ENCODE measurements at places on chromosomes 13 and 19. TPM values are rescaled to one million over a fixed set of nuclear protein-coding genes. Genes with fewer than 3 reads are reported as not detected.

The IGFL3 gene
- 5.9 TPM for total RNA-seq

DNA sequence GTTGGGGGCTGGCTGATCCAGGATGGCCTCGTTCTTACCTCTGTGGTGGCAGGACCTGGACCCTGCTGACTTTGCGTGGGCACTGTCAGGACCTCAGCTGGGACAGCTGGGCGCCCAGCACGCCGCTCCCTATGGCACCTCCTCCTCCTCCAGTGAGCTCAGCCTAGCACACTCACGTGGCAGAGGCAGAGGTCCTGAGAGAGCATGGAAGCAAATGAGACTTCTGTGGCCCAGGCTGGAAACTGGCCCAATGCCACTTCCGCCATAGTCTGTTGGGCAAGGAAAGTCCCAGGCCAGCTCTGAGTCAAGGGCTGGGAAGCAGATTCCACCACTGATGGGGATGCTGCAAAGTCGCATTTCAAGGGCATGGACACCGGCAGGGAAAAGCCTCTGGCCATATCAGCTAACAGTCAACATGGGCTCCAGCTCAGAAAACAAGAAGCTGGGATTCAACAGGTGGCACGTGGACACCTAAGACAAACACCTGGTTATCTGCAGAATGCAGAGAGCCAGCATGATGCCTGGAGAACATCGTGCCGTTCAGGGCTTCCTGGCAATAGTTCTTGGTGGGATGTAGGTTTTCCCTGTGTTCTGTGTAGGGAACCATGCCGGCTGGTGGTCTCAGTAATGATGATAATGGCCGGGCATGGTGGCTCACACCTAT, 16.7 kb downstream of the MYBPC2 start:
- DNase-seq, result no peak

- DNase-seq, result no peak
These were observed 19.0 kb downstream of the CLPTM1 start for GRCh38 chr19:44973982-44974735.

- no peak for DNase-seq
These were observed 233.7 kb upstream of the IPO5 start for GRCh38 chr13:97719736-97720135.

DNA sequence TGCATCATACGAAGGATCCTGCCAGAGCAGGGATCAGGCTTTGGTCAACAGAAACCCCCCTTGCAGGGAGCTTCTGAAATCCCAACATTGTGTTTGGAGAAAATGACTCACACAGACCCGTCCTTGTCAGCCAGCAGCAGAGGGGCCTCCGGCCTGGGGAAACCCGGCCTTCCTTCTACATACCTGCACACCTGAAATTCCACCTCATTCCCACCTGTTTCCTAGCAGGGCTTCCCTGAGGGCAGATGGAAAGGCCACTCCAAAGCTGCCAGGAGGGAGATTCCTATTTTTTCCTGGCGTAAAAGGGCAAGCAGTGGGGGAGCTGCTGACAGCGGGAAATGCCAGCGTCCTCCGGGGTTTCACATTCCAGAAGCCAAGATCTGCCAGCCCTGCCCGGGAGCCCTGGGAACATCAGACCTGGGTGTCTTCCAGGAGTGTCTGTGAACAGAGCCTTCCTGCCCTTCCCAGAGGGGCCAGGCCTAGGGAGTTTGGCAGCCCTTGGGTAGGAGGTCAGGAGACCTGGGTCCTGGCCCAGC, 3.0 kb upstream of the IGFL1 start:
- DNase-seq, result no peak

The POSTN gene
- total RNA-seq, result 947 TPM

DNA sequence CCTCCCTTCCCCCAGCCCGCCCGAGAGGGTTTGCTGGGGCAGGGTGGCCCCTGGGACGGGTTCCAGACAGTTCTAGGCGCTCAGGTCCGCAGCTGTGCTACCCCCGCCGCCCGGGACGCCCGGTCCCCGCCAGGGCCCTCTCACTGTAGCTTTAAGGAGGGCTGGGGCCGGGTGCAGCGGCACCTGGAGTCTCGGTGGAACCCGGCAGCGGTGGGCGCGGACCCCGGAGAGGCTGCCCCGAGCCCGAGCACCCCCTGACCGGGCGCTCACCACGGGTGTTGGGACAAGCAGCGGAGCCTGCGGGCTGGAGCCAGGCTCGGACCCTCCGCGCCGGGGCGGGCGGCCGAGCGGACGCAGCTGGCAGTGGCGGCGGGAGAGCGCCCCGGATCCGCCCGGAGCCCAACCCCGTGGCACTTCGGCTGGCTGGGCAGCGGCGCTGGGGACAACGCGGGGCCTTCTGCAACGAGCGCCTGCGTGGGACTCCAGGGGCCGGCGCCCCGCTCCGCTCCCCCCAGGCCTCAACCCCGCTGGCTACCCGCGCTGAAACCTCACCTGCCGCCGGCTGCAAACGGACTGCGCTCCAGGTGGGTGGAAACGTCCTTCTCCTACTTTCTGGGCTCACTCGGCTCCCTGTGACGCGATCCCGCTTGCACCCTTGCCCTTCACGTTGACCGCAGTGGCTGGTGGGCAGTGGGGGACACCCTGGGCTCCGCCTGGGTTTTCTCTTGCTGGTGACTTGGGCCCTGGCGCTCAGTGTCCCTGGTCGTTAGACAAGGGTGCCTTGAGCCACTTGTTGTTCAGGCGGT, 81.1 kb downstream of the ZNF429 start:
- DNase-seq, result no peak

DNA sequence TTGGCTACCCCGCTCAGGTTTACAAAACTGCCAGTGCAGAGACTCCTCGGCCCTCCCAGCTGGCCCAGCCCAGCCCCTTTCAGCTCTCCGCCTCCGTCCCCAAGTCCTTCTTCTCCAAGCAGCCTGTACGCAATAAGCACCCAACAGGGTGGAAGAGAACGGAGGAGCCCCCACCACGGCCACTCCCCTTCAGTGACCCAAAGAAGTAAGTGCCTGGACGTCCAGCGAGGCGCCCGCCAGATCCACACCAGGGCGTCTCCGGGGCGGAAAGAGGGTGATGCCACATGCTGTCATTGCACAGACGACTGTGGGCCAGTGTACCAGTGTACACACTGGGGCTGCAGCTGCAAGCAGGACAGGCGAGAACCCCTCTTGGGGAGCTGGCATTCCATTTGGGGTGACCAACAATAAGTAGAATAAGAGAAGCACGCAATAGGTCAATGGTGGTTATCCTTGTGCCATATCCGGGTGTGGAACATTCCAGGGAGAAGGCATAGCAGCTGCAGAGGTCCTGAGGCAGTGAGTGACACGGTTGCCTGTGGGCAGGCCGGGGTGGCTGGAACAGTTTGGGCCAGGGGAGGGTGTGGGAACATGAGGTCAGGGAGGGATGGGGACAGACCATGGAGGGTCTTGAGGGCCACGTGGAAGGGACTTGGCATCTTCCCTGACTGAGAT, 41.3 kb downstream of the DPF1 start:
- DNase-seq, result no peak

The IGFL4 gene
- total RNA-seq, result 4.7 TPM

DNA sequence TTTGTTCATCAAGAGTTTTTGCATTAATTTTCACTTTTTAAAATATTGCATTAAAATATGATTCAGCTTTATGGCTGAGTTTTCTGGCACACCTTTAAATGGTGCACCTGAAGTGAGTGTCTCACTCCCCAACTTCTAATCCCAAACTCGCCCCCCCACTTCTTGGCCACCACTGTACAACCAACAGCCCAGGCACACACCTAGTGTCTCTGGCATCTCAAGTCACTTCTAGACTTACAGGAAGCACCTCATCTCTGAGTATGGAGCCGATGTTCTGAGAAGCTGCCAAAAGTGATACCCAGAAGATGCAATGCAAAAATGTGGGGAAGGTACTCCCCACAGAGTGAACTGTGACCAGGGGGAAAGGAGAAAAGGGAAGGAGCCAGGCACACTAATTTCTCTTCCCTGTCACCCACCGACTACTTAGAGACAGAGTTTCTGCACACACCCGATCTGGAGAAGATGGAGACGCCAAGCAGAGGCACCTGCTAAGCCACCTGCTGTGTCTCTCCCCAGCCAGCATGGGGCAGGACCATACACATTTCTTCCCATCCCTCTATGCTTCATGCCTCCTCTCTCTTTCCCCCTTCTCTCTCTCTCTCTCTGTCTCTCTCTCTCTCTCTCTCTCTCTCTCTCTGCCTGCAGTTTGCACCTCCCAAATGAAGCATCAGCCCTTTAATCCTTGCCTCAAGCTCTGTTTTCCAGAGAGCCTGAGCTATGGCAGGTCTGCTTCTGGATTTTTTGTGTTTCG, 155.3 kb upstream of the ZNF507 start:
- no peak for DNase-seq

GRCh38 chr19:56312787-56313657, 1.6 kb downstream of the ZSCAN5A start:
- no peak for DNase-seq

DNA sequence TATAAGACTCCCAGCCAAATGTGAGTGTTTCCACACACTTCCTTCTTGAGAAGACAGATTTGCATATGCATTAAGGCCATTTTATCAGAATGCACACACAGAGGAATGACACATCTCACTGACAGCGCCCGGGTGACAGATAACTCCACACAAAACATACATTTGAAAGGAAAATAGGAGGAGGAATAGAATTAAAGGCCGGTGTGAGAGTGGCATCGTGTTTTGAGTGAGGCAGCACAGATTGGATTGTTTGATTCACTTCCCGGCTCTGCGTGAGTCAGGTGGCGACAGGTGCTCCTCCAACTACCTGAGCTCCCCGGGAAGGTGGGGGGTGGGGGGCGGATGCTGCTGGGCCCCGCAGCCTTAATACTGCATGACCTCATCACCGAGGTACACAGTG, 429.0 kb downstream of the TSHZ3 start:
- no peak for DNase-seq

The CNN2 gene
- total RNA-seq, result 58.2 TPM

DNA sequence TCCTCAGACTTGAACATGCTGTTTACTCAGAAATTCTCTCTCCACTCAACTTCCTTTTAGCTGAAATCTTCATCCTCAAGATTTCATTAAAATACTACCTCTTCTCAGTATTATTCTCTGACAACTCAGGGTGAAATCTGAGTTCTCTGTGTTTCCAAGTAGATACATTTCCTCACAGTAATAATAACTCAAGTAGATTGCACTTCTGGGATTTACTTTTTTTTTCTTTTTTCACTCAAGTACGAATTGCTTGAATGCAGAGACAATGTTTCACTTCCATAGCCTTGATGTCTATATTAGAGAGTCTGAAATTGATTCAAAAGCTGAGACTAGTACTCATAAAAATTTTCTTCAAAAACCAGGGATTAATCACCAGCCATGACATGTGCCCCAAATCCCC, 166.4 kb downstream of the SLITRK5 start:
- no peak for DNase-seq

DNA sequence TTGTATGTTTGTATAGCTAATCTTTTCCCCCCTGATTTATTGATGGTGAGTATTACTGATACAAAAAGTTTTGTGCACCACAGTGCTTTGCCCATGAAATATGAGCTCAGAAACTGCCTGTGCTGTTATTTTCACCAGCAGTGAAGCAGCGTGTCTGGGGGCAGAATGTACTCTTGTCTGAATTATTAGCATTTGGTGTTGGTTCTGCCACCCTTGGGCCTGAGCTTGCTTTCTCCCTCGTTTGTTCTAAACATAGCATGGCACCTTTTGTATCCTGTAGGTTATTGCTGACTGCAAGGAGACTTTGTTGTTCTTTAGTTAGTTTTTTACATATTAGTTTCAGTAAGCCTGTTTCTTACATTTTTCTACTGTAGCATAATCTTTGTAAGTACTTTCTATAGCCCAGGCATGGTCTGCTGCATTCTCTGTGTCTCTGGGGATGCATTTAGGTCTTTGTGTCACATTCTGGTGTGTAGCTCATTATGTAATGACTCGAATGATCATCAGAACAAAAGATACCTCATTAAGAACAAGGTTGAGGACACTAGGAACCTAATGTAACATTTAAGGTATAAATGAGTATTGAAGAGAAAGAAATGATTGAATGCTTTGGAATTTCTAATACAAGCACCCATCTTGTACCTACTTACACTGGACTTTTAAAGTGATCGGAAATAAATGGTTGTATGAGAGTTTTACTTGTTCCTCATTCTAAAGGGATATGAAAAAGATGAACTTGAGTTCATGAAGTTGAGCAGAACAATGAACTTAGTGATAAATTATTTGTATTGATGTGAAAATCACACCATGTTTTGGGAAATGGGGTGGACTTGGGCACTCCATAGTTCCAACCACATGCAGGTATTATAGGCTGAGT, 50.3 kb upstream of the GPI start:
- DNase-seq, result no peak

Measured in skin of body (tissue), 3 donors.